ENCODE measurements at places on chromosomes 5 and 9.

DNA sequence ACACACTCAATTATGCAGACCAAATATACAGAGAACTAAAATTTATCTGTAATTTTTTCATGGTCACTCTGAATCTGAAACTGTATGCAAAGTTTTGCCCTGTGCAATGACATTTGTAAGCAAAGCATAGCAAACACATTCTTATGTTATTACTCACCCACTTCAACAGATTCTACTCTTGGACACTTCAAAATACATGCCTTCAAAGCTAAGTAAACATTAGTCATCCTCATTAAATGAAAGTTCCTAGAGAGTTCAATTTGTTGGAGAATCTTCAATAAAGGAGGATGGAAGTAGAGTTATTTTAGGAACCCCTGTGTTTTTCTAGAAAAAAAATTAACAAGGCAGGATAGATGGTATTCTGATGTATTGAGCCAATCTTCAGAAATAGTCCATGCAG, 639.7 kb upstream of the C9orf72 start:
- DNase-seq, result peak; percentile 84

- DNase-seq, result peak; percentile 40
Measured at GRCh38 chr5:53041071-53041692, 52.0 kb downstream of the ITGA2 start.

DNA sequence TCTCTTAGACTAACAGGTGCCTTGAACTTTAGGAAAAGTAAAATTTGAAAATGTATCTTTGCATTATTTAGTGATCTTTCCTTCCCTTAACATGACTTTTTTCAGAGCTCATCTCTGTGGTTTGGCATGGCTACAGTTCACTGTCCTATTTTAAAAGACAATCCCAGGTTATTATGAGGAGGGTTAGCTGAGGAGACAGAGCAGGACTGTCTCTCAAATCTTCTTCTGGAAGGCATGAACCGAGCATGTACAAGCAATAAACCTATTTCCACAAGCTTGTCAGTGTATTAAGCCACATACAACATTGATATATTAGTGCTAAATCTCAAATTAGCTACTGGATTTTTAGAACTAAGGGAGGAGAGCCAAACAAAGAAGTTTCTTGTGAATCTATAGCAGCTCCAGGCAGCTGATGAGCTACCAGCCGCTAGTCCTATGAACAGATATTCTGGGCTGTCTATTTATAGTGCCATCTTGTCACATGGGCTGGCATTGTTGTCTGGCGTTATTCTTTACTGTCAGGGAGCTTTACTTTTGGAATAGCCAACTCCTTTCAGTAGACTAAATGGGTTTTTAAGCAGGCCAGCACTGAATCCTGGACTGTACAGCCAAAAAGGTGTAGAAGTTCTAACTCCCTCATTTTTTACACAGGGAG, 171.2 kb upstream of the ACTBL2 start:
- peak; percentile 9 for DNase-seq

GRCh38 chr9:136059851-136060670, 35.0 kb downstream of the NACC2 start:
- DNase-seq, result peak; percentile 86

GRCh38 chr9:126925876-126926275, 11.3 kb downstream of the RALGPS1 start:
- no peak for DNase-seq

GRCh38 chr5:13945271-13945670, 783 bp upstream of the DNAH5 start:
- no peak for DNase-seq

DNA sequence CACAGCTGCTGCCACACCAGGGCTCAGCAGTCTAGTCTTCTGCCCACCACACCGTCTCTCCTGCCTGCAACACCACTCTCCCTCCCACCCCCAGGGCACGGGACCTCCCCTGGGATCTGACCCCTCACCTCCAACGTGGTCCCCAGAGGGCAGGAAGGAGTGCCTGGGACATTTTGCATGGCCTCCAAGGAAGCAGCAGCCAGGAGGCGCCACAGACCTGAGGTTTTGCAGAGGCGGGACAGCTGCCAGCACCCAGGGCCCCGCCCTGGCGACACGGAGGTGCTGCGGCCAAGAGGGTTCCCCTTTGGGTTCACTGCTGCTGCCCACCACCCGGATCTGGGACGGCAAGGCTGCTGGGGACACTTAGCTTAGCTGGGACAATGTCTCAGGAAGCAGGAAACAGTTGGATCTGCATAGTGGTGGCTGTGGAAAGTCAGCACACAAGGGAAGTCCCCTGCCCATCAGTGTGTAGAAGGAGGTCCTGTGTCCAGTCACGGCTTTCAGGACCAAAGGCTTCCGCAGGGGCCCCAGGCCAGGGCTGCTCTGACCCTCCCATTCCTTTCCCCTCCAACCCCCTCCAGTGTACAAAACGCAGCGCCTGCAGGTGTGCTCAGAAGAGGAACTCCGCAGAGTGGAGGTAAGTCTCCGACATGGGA, 13.8 kb downstream of the PROP1 start:
- no peak for DNase-seq

GRCh38 chr9:109969011-109969410, 189.0 kb downstream of the PALM2AKAP2 start:
- peak; percentile 37 for DNase-seq

- DNase-seq, result no peak
Measured at GRCh38 chr5:151214614-151215545, 9.0 kb downstream of the CCDC69 start.

- DNase-seq, result no peak
Measured at GRCh38 chr9:134127065-134127580, 8.8 kb upstream of the WDR5 start.

DNA sequence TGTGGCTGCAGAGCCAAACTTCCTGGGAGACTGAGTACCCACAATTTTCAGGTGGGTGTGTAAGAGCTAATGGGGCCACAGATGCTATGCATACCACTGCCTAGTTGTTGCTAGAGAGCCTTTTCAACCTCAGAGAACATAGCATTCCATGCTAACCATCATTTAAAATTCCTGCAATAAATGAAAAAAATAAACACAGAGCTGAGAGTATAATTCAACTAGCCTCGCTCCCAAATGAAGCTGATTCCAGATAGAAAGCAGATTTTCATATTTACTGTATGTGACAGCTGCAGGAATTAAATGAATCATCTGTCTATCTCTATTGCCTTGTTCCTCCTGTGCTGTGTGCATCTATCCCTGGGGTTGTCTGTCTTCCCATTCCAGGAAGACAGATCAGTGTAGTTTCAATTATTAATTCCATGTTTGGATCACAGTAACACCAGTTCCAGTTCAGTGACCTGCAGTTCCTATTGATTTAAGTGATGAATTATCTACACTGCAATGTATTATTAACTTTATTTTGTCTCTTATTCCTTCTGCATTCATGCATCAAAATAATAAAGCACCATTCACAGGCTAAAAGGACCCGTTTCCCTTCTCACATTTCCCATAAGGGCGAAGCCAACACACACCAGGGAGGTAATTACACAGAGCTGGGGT, 324.5 kb downstream of the SLIT3 start:
- no peak for DNase-seq

GRCh38 chr5:38615042-38615441, 58.6 kb upstream of the LIFR start:
- DNase-seq, result no peak

GRCh38 chr9:119370816-119371215, 1.6 kb upstream of the BRINP1 start:
- peak; percentile 3 for DNase-seq

DNA sequence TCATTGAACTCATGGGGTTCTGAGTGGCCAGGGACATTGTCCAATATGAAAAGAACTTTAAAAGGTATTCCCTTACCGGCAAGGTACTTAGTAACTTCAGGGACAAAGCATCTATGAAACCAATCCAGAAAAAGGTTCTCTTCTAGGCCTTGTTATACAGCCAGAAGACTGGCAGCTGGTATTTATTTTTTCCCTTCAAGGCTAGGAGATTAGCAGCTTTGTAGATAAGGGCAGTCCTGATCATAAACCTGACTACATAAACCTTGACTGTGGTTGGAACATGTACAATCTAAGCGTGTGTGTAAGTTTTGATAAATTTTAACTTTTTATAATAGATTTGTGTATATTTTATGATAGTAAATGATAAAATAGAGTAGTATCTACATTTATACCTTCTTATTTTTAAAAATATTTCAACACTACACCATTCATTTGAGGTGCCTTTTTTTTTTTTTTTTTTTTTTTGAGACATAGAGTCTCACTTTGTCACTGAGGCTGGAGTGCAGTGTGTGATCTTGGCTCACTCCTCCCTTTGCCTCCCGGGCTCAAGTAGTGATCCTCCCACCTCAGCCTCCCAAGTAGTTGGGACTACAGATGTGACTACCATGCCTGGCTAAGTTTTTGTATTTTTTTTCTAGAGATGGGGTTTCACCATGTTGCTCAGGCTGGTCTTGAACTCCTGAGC, 24.5 kb downstream of the RANBP17 start:
- no peak for DNase-seq

DNA sequence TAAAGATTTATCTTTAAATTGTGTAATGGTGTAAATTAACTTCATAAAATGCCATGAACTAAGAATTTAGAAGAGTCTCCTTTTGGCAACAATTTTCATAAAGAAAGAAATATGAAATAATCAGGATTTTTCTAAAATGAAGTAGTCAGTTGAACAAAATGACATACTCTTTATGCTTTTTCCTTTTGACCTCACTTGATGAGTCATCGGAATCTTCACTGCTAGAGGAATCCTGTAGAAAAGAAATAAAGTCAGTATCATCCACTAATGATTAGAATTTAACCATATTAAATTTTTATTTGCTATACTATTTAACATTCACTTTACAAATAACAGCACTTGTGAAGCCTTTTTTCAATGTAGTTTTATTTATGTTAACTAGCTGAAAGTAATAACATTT, 26.1 kb downstream of the CHD1 start:
- peak; percentile 30 for DNase-seq

GRCh38 chr9:94864862-94865509, 138.5 kb downstream of the AOPEP start:
- DNase-seq, result no peak

GRCh38 chr5:6436715-6437331, 11.8 kb upstream of the UBE2QL1 start:
- DNase-seq, result no peak

DNA sequence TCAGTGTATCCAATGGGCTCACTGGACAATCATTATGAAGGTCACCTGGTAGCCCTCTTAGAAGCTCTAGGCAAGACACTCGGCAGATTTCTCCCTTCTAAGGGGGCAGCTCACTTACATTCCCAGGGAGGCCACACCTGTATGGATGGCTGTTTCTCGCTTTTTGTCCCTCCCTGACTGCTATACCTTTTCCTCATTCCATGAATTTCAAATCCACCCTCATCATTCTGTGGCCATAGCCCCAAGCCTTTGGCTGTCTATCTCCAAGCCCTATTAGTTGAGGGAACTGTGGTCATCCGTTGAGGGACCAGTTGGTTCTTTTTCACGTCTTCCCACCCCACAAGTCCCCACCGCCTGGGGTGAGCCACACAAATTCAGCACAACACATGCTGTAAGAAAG, 85.0 kb upstream of the RARS1 start:
- DNase-seq, result no peak

DNA sequence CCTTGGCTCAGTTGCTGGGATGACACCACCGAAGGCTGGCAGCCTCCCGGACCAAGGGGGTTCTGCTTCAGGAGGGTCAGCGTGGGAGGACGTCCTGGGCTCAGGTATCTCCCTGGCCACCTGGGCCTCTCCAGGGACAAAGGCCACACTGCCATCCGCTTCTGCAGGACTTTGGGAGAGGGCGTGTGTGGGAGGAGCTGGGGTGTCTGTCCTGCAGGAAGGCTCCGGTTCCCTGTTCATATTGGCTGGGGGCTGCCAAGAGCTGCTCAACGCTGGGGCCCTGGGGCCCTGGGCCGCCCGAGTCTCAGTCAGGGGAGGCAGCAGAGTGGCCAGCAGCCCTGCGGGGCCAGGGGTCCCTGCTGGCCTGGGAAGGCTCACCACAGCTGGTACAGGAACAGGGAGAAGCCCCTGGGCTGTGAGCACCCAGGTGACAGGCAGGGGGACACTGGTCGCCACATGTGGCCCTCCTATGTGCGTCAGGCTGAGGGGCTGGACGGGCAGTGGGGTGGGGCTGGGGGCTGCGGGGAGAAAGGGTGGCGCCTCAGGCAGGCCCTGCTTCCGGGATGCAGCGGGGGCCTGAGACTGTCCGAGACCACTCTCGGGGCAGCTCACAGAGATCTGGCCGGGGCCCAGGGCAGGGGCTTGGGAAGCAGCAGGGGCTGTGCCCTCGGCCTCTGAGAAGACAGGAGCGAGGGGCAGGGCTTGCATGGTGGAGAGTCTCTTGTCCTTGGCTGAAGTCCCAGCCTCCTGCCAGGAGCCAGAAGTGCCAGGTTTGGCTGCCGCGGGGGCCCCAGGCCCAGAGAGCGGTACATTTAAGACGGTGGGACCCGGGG, 4.9 kb upstream of the CARD9 start:
- DNase-seq, result no peak

DNA sequence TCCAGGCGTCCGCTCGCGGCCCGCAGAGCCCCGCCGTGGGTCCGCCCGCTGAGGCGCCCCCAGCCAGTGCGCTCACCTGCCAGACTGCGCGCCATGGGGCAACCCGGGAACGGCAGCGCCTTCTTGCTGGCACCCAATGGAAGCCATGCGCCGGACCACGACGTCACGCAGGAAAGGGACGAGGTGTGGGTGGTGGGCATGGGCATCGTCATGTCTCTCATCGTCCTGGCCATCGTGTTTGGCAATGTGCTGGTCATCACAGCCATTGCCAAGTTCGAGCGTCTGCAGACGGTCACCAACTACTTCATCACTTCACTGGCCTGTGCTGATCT, 294 bp downstream of the ADRB2 start:
- DNase-seq, result no peak

- no peak for DNase-seq
Measured at GRCh38 chr5:169873642-169874041, 106.7 kb downstream of the INSYN2B start.

DNA sequence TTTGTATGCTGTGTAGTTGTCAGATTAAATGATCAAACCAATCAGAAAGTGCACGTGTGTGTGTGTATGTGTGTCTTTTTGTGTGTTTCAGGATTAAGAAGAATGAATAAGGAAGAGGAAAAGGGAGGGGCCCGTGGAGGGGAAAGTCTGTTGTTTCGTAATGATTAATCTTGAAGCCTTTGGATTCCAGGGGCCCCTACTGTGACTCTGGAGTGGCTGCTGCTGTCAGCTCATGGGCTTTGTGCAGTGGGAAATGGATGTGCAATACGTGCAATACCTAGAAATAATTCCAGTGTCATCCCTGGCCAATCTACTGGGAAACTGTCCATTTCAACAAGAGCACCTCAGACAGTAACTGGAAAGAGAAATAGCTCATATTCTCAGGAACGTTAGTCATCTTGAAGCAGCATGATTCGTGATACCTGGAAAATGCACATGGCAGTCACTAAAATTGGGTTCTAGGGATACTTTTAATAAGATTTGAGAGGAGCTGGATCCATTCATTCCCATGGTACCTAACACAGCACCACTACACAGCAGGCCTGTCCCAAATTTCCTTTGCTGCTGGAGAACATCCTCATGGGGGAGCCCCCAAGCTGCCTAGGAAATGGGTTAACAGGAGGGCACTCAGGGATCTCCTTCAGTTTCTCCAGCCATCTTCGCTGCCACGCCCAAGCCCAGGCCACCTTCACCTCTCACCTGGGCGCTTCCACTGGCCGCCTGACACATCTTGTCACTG, 186.3 kb downstream of the NR3C1 start:
- DNase-seq, result peak; percentile 11

Measured in A172 (cell line).